Stimulated activated CD8-positive, alpha-beta memory T cell treated with anti-CD3 and anti-CD28 coated beads, Interleukin-7, amount 100 ng/mL, for 1 hour (primary cell): ENCODE measurements at places on chromosomes 11 and 22.

GRCh38 chr11:124627546-124627945, 4.9 kb downstream of the TBRG1 start:
- DNase-seq, result no peak

- no peak for DNase-seq
Observed at GRCh38 chr11:27184458-27185312, 144.1 kb downstream of the BBOX1 start.

DNA sequence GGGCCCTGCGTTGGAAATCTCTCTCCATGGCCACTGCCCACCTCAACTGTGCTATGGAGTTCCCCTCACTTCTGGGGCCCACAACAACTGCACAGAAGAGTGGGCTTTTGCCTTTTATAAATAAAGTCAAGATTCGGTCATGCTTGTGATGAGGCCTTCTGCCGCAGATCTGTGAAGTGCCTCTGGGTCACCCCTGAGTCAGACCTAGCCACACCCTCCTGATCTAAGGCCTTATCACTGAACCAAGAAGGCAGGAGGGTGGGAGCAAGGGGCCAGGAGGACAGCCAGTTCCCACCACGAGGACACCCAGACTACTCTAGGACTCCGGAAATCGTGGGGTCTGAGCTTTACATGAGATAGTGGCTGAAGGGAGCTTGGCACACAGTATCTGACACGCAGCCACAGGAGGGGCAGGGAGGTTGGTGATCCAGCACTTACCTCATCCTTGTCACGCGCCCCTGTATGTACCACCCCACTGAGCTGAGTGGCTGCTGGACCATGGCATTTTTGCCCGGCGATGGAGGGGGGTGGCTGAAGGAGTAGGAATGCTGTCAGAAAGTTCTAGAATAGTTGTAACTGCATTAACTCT, 115.7 kb downstream of the ABTB2 start:
- no peak for DNase-seq

GRCh38 chr11:31651822-31652221, 142.3 kb downstream of the ELP4 start:
- no peak for DNase-seq

DNA sequence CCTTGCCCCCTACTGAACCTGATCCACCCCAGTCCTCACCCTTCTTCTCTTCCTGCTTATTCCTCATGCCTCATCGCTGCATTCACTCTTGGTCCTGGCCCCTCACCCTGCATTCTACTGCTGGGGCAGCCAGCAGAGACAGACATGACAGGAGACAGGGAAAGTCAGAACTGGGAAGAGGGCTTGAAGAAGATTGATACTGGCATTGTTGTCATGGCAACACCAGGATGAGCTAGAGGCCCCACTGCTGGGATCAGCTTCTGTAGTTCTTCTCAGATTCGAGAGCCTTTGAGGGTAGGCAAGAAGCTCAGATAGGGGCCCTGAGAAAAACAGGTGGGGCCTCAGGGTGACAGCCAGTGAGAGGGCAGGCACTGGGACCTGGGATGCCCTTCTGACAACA, 264.3 kb downstream of the MIAT start:
- DNase-seq, result no peak

- no peak for DNase-seq
Observed at GRCh38 chr11:6468712-6469495, 4.8 kb downstream of the TRIM3 start.

DNA sequence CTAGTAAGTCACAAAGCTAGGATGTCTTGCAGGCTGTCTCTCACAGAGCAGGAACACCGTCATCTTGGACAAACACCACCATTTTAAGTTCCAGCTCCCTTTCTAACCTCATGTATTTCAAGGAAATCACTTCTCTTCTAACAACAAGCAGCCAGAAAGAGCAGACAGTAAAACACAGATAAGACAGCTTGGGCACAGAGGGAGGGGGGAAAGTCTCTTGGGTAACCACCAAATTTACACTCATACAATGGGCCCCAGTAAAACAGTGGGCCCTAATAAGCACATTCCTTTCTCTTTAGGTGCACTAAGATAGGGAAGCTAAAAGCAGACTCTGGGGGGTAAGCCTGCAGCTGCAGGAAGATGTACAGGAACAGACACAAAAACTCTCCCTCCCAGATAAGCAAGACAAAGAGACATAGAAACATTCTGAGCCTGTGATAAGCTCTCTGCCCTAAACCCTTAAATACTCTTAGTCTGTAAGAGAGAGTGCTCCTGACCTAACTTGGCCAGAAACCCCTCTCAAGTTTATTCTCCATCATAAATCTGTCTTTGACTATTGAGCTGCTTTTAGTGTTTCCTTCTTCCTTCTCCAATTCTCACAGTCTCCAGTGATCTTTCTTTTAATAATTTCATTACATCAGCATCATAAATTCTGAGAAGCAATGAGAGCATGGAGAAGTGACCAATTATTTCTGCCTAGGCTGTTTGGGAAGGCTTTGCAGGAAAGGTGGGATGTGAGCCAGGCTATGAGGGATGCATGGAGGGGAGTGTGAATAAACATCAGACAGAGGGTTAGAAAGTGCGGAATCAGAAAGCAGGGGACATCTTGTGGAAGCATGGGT, 7.4 kb downstream of the OR10D3 start:
- DNase-seq, result no peak
